ENCODE measurements at places on chromosomes 6 and 20. TPM values are rescaled to one million over a fixed set of nuclear protein-coding genes. Genes with fewer than 3 reads are reported as not detected.

DNA sequence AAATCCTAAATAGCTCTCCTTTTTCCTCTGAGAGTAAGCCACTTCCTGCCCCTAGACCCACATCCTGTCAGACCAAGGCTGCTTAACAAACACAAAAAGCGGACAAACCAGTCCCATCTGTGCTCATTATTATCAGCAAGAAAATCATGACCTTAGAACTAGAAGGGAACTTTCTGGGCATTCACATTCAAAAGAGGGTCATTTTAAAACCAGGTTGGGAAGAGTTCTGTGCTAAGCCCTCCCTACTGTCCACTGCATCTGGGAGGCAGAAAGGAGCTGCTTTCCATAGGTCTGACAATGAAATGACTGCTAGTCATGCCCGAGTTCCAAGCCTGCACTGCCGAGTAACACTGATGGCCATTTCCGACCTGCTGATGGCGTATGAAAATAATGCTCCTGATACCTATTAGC lies 15.4 kb downstream of the EZR start:
- peak; percentile 28 for DNase-seq

DNA sequence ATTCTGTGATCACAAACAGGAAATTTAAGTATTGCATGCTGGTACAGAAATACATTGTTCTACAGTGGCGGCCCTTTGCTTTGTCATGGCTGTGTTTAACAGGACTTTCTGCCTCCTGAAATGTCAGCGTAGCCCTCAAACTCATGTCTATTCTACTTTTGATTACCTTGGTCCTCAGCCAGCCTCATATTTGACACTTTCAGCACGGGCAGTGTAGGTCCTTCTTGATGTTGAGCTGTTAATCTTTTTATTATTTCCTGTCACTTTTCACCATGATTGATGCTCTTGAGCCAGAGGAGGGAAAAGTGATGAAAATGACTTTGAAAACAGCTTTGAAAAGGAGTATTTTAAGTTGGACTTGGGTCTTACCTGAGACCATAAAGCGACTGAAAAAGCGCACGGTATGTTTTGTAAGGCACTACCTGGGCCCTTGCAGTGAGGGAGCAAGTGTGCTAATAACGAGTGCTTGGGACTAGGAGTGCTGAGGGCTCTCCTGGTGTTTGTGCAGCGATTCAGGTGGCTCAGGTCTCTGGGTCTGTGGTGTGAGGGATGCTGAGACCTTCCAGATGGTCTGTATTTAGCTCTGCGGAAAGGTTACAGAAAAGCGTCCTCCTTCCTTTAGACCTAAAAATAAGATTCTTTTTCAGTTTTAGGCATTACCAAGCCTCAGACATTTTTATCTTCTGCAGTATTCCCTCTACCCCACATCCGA lies 45.2 kb upstream of the RREB1 start:
- DNase-seq, result no peak

GRCh38 chr6:144793744-144794143 lies 508.6 kb downstream of the UTRN start:
- DNase-seq, result no peak

GRCh38 chr6:144435602-144436426 lies 150.7 kb downstream of the UTRN start:
- DNase-seq, result no peak

DNA sequence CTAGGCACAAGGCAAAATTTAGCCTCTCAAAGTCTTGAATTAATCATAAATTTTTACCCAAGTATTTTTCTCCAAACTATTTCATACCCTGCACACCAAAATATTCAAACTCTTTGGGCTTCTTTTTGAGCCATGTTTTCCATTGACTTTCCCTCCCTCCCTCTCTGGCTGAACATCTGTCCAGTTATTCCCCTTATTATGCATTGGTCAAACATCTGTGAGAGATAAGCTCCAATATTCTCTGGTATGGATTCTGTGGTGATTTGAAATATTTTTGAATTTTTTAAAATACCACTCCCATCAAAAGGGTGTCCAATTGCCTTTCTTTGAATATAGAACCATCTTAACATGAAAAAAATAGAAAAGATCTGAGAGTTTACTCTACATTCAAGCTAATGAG lies 244.2 kb downstream of the RFPL4B start:
- DNase-seq, result no peak

GRCh38 chr6:109478841-109479624 lies 4.0 kb downstream of the ZBTB24 start:
- no peak for DNase-seq

DNA sequence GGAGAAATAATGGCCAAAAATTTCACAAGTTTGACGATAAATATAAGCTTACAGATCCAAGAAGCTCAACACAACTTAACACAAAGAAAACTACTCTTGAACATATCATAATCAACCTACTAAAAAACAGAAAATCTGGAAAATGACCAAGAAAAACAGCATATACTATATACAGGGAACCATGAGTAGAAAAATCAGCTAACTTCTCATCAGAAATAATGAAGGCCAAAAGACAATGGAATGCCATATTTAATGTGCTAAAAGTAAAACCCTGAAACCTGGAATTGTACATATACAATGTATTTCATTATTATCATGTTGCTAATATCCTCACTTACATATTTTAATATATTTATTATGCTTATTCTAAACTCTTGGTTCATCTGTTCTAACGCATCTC lies 25.3 kb downstream of the MAPK13 start:
- no peak for DNase-seq

- no peak for DNase-seq
These were observed 83.9 kb upstream of the DUSP22 start for GRCh38 chr6:208364-208763.

DNA sequence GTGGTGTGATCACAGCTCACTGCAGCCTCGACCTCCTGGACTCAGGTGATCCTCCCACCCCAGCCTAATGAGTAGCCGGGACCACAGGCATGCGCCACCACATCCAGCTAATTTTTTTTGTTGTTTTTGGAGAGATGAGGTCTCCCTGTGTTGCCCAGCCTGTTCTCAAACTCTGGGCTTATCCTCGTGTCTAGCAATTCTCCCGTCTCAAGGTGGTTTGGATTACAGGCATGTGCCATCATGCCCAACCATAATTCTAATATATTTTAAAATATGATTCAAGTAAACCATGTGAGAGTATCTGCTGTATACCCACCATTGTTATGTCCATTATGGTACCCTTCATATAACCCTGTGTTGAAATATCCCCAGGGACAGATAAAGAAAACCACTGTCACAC lies 60.3 kb upstream of the C20orf144 start:
- no peak for DNase-seq

DNA sequence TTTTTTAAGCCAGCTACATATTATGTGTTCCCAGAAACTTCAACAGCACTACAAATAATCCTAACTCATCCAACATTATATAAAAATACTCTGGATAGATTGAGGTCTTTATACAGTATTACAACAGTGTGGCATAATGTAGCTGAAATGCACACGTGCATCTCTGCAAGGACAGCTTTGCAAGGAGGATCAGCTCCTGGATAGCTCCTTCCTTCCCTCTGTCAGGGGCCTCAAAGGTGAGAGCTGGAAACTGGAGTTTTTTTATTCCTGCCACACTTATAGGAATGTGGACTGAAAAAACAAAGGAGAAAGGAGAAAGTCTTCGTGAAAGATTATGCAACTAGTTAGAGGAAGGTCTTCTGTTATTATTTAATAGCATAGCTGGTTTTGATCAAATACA lies 53.1 kb downstream of the PLG start:
- DNase-seq, result no peak

DNA sequence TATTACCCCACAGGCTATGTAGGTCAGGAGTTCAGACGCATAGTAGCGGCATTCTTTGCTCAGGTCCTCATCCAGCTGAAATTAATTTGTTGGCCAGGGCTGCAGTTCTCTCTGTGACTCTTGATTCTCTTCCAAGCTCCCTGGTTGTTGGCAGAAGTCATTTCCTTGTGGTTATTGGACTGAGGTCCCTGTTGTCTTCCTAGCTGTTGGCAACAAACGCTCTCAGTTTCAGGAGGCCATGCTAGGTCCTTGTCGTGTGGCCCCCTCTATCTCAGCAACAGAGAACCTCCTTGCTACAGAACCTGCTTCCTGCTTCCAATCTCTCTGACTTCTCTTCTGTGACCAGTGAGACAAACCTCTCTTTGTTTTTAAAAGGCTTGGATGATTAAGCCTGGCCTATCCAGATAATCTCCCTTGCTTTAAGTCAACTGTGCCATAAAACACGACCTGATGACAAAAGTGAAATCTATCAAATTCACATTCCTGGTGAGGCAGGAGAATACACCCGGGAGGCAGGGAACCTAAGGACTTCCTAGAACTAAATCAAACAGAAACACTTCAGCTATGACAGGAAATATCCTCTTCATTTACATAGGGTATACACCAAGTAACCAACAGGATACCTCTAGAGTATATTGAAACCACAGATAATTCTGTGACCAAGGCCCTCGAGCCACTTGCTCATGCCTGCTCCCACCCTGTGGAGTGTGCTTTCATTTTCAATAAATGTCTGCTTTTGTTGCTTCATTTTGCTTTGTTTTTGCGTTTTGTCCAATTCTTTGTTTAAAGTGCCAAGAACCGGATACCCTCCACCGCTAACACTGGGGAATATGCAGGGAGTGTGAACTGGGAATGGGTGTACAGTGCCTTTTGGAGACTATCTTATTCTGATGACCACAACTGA lies 196.0 kb downstream of the BTBD3 start:
- peak; percentile 85 for DNase-seq

- no peak for DNase-seq
These were observed 50.4 kb downstream of the CDH22 start for GRCh38 chr20:46257887-46258286.

DNA sequence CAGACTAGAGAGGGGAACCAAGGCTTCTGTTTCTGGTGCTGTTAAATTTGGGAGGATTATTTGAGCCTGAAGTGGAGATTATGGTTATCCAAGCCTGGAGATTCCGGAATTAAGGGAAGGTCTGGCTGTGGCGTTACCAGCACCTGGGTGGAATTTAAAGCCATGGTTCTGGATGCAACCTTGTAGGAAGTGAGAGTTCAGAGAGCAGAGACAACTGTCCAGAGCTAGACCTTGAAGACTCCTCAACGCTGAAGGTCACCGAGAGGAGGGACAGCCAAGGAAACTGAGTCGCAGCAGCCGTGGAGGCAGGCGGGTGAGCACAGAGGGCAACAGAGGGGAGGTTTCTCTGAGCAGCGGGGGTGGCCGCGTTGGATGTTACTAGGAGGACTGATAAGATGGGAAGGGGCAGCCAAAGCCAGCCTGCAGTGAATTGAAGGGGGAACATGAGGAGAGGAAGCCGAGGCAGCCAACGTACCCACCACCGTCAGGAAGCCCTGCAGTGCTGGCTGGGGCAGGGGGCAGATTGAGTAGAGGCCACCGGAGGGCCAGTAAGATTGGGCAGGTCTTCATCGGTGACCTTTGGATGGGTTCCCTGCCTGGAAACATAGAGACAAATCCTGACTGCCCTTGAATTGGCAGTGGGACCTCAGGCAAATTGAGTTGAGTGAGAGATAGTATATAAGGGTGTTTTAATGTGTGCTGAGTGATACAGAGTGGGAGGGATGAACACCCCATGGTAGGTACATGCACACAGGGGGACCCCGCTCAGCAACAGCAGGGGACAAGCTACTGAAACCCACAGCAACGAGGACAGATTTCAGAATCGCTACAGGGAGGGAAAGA lies 90.3 kb downstream of the SNX5 start:
- no peak for DNase-seq

Gene IMPG1
- 0.30 TPM for total RNA-seq

Gene RIPOR3
- 0.35 TPM for total RNA-seq

All from renal cortical epithelial cell (primary cell).